ENCODE measurements at places on chromosomes 6 and 20.
A peak's percentile ranks its signal among the peaks of the same experiment; 100 is the strongest.

DNA sequence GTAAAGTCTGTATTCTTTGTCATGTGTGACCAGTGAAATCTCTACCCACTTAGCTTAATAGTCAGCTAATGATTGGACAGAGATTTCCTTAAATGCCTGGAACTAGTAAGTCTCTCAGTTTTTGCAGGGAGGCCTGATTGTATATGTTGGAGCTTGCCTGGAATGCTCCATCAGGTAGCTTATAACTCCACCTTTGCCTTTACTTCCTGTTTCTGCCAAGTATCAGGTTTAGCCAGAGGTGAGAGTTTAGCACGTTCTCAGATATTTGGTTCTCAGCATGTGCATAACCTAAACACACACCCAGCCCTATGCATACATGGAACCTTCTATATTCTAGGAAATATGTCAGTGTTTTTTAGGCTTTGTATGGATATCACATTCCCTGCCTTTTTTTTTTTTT is 435.3 kb downstream of the CDKAL1 start:
- no peak for DNase-seq

- peak; percentile 64 for DNase-seq
Observed at GRCh38 chr6:37819802-37820717, 533 bp downstream of the ZFAND3 start.

DNA sequence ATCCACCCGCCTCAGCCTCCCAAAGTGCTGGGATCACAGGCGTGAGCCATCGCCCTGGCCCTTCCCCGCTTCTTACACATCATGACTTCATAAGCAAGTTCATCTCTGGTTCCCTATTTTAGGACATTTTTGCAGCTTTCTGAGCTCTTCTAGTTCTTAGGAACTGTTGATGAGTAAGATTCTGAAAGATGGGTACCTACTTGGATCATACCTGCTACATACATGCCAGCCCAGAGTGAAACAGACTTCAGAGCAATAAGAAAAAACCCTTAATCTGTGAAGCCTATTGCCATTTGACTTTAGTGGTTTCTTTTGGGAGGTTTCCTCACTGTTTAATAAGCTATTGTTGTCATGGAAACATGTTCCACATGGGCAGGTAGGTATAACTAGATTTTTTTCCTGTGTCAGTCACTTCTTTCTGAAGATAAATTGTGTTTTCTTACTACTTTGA is 27.9 kb upstream of the TMEM217 start:
- DNase-seq: no peak

DNA sequence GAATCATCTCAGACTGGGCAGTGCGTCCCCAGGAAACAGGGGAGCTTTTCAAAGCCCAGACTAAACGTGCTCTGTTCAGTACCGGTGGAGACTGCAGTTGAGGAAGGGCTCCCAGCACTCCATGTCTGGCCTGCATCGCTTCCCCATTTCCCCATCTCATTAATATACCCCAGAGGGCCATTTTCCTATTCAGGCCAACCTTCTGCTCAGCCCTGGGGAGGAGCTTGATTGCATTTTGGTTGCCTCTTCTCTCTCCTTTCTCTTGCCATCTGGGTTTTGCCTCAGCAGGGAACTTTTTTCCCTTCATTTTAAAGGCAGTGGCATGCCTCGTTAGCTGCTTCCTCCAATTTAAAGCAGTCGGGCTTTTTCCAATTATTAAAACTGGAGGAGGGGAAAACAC is 394.3 kb upstream of the SOX4 start:
- no peak for DNase-seq

DNA sequence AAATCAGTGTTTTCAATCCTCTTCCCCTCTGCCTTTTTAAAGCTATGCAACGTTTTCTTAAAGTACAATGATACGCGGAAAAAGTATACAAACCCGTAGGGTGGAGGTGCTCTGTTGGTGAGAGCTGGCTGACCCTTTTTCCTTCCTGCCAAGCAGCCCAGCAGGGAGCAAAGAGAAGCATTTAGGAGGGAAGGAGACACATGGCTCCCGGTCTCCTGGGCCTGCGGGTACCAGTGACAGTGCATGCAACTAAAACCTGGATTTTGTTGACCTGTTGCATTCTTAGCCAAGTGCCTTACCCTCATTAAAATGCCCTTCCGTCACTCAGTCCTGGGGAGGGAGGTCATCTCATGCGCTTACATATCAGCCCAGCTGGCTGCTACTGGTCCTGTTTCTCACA is 87.2 kb downstream of the SLX4IP start:
- DNase-seq: peak; percentile 28

- no peak for DNase-seq
Observed at GRCh38 chr6:91330896-91331295, 744.0 kb upstream of the MAP3K7 start.

GRCh38 chr6:8707956-8708772 is 272.8 kb upstream of the SLC35B3 start:
- peak; percentile 35 for DNase-seq

Measured in spinal cord (tissue), 10 donors.